IMR-90 (cell line): ENCODE measurements at places on chromosomes 6 and 20. TPM values are rescaled to one million over a fixed set of nuclear protein-coding genes. Genes with fewer than 3 reads are reported as not detected.

Gene BANF2
- total RNA-seq: not detected in 2 replicates

Gene LCA5
- 2.0 and 3.3 TPM in 2 replicates for total RNA-seq

Gene BMP5
- under 0.01 TPM in 2 replicates for total RNA-seq

Gene FBXO5
- total RNA-seq: 16.7 and 25.3 TPM in 2 replicates

Gene COL19A1
- under 0.01 TPM in 1 of 2 replicates, not detected in the other for total RNA-seq

Gene RNF114
- total RNA-seq: 44.6 and 49.7 TPM in 2 replicates

Gene ZBTB46
- total RNA-seq: 14.9 and 15.3 TPM in 2 replicates

Gene NKAPL
- 0.54 and 0.83 TPM in 2 replicates for total RNA-seq

Gene NKX2-2
- total RNA-seq: not detected in 2 replicates

Gene ESR1
- total RNA-seq: not detected in 2 replicates

Gene DLL1
- total RNA-seq: under 0.01 TPM in 2 replicates
